ENCODE measurements at places on chromosomes 2 and 18.

DNA sequence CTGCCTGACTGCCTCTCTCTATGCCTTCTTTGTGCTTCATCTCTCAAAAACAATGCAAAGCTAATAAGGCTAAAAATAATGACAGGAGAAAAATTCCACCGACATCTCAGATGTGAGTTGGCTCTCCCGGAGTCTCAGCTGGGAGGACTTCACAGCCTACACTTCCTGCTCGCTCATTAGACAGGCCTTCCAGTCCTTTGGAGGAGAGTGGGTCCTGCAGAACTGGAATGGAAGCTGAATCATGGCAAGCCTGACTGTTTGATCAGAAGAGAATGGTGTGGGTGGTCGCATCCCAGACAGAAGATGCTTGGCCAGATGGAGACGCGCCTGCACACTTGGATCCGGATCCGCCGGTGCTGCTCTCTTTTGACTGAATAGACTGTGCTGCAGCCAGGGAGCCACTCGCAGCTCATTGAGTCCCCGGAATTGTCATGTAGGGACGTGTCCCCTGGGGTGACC lies 49.7 kb downstream of the TRIB2 start:
- no peak for DNase-seq

DNA sequence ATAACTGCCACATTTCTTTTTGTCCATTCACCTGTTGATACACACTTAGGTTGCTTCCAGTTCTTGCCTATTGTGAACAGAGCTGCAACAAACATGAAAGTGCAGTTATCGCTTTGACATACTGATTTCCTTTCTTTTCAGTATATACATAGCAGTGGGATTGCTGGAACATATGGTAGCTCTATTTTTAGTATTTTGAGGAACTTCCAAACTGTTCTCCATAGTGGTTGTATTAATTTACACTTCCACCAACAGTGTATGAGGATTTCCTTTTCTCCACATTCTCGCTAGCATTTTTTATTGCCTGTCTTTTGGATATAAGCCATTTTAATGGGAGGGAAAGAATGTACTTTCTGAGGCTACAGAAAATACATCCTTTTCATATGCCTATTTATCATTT lies 167.4 kb downstream of the GULP1 start:
- DNase-seq, result no peak

- DNase-seq, result no peak
Observed at GRCh38 chr18:74402806-74403433, 54.2 kb downstream of the DIPK1C start.

DNA sequence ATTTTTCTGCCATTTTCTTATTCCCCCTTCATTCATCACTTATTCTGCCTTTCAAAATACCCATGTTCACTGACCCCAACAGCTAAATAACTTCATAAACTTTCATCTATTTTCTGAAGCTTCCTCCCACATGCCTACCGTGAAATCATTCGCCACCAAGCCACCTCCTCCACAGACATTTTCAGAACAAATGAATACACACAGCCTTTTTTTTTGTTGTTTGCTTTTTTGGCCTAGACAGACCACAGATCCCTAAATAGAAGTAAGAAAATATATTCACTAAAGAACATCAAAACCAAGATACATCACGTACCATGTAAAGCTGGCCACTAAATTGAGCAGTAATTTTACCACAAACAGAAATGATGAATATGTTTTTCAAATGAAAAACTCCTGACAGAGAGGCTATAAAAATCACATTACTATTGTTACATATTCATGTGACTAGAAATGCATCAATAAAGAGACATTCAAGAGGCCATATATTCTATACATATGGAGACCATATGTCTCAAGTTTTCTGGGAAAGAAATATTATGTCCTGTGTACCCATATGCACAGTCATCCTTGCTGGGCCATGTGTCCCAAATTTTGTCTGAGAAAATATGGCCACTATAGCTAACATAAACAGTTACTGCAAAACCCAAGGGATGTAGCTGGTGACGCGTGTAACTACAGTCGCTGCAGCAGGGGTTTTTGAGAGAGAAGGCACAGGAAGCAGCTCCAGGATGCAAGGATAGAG lies 200.3 kb downstream of the FBXO15 start:
- DNase-seq, result no peak

DNA sequence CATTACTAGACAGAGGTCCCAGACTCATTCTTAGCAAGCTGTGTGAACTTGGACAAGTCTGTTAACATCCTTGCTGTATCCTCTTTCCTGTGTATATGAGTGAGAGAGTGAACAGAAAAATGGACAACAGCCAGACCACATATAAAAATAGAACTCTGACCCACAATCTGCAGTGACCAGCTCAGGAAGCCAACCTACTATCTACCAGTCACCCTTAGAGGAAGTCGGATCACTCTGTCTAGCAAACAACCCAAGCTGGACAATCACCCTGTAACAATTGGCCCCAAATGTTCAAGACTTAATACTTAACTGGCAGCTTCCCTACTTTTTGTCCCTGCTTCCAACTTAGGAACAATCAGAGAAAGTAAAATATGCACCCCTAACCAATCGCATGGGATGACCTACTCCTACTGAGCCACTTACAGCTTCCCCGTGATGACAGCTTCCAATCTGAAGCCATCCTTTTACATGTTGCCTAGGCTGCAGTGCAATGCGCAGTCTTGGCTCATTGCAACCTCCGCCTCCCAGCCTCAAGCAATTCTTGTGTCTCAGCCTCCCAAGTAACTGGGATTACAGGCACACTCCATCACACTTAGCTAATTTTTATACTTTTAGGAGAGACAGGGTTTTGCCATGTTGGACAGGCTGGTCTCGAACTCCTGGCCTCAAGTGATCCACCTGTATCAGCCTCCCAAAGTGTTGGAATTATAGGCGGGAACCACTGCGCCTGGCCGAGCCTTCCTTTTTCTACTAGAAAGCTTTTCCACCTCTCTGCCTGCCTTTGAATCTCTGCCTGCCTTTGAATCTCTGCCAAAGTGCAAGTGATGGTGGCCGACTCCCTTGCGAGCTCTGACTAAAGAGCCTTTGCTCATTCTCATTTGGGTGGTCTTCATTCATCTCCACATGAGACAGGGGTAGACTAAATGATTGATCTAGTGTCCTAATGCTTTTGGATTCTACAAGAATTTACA lies 158.3 kb upstream of the NDUFV2 start:
- no peak for DNase-seq

GRCh38 chr18:25518716-25519053 lies 166.7 kb upstream of the ZNF521 start:
- DNase-seq, result no peak
